ENCODE measurements at places on chromosomes 4 and X.
A peak's percentile ranks its signal among the peaks of the same experiment; 100 is the strongest.

DNA sequence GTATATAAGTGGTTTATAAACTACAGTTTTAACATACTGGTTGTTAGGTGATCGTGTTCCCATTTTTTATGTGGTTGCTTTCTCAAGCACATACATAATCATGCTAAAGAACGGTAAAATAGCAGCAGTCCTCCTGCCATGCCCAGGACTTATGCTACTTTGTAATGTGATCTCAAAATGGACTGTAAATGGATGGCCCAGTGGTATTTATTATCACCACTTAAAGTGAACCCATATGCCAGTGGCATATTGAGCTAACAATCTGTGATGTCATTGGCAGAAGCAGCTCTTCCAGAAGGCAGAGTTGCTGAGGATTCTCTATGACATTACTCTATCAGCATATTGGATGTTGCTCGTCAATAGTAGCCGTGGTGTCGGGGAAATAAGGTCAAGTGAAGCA, 28.6 kb downstream of the ANK2 start:
- DNase-seq: no peak

DNA sequence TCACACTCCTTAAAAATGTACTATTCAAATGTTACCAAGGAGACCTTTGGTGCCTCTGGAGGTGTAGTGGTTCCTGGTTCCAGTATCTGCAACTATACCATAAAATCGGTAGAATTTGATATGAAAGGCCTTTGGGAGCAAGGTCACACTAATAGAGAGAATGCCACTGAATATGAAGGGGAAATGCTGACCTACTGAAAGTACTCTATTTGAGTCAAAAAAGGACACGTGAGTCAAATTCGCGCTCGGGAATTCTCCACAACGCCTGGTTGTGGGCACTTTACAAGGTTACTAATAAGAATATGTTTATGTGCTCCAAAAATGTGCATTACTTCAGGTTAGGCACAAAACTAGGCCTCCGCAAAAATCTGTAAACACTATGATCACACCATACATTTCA, 39.5 kb upstream of the RELL1 start:
- no peak for DNase-seq

DNA sequence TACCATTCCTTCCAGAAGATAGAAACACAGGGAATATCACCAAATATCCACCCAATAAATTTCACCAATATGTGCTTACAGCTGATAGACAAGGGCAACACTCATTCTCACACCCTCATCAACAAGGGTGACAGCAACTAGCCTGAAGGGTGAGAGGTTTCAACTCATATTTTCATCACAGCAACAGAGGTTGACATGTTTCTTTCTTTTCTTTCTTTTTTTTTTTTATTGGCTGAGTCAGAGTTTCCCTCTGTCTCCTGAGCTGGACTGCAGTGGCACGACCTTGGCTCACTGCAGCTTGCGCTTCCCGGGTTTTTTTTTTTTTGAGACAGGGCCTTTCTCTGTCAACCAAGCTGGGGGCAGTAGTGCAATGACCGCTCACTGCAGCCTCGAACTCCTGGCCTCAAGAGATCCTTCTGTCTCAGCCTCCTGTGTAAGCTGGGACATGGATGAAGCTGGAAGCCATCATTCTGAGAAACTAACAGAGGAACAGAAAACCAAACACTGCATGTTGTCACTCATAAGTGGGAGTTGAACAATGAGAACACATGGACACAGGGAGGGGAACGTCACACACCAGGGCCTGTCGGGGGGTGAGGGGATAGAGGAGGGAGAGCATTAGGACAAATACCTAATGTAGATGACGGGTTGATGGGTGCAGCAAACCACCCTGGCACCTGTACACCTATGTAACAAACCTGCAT, 27.5 kb upstream of the ASMTL start:
- DNase-seq: no peak

DNA sequence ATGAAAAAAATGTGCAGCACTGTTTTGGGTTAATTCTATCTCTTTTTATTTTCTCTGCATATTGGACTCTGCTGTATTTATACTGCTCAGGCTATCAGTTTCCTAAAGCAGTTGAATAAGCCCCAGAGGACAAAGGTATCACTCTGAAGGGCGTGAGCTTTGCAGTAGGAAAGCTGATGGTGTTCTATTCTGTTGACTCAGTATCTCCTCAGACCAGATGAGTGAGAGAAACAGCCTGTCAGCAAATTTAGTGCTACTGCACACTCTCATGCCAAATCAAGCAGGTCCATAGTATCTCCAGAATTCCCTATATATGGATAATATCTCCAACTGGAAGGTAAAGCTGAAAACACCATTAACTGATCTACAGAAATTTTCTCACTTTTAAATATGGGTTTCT, 132.3 kb upstream of the UGT8 start:
- DNase-seq: no peak

DNA sequence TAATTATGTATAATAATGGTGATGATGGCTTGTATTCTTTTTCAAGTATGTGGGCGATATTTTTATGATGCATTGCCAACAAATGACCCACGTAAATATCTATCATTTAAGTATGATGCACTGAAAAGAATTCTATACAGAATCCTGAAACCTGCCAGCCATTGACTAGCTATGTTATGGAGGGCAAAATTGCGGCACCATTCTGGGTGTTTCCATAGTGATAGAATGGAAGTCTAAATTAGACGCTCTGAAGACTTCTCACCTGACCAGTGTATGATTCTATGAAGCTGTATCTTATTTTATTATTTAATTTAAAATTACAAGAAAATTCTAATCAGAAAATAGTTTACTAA, 677 bp upstream of the CENPC start:
- DNase-seq: no peak

- no peak for DNase-seq
Observed at GRCh38 chrX:103877571-103877970, 45.5 kb upstream of the RAB9B start.

- no peak for DNase-seq
Observed at GRCh38 chrX:47484885-47485284, 1.9 kb upstream of the ZNF41 start.

- no peak for DNase-seq
Observed at GRCh38 chr4:10599574-10599973, 85.0 kb downstream of the CLNK start.

DNA sequence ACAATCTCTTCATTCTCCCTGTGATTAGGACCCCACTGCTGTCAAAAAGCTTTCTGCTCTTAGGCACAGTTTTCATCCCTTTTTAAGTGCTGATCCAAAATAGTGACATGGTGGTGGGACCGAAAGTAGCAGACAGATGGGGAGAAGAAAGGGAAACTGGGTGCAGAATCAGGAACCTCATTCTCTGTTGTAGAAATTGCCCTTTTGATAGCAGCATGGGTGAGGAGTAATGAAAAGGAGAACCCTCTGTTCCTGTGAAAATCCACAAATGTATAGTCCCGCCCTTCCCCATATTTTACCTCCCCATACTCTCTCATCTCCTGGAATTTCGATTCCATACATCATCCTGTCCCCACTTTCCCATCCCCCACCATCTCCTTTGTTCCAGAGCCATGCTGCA, 126.5 kb downstream of the STIM2 start:
- no peak for DNase-seq

DNA sequence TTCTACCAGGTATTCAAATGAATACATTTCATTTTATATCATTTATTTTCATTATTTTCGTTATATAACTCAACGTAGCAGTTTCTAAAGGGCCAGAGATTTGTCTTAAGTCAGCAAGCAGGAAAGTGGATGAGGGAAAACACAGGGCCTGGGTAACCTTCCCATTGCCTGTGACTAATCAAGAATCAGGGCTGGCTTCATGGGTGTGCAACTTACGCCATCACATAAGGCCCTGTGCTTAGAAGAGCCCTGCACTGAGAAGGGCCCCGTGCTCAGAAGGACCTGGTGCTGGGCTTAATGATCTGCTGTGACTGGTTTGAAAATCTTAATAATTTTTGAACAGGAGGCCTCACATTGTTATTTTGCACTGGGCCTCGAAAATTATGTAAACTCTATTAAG, 65.4 kb upstream of the FAM9C start:
- DNase-seq: no peak

DNA sequence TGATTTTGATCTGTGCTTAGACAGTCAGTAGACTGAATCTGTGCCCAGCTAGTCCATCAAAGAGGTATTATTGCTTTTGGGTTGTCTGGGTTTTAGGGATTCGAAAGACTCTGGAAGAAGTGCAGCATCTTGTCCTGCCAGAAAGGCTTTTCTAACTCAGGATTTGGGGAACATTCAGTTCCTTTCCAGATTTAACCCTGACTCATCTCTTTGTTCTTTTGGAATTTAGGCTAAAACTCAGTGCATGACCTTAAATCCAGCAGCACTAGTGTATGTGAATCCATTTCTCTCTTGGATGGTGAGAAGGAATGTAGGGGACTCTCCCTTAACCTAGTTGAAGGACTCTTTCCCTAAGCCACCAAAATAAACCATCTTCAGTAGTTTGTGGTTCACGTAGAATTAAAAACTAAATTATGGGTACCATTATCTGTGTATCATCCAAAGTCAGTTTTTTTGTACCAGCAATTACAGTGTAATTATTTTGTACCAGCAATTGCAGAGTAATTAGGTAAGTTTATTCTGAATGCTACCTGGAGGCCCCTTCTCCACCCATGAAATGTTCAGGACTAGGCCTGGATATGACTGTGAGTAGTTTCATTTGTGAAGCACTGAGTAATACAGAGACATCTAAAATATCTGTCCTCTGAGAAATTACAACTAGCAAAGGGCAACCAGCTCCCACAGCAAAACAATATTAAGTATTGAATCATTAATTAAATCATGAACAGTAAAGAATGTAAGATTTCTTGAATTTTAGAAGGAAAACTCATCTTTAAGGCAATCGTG, 384.0 kb downstream of the TMA16 start:
- DNase-seq: no peak

GRCh38 chr4:140135529-140136088, 18.4 kb downstream of the MAML3 start:
- DNase-seq: no peak

GRCh38 chr4:106426069-106426468, 57.5 kb upstream of the GIMD1 start:
- no peak for DNase-seq

DNA sequence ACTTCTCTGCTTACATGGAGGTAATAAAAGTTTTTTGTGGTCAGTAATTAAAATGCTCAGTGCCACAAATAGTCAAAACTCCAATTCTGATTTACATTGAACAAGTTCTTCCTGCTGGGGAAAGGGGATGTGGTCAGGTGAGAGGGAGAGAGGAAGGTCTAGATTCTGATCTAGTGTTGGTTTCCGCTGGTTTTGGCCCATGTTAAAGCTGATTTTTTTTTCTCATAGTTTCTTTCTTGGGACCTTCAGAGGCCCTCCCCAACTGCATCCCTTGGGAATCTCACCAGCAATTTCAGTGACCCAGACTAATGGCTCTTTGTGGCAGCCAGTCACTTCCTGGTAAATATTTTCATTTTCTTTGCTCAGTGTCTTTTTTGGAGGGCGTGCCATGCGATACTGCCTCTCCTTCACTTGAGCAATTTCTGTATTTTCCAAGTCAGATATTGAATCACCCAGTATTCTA, 332.7 kb downstream of the RAPGEF2 start:
- no peak for DNase-seq

- DNase-seq: peak; percentile 0
Observed at GRCh38 chr4:46986922-46987638, 6.3 kb downstream of the GABRA4 start.

DNA sequence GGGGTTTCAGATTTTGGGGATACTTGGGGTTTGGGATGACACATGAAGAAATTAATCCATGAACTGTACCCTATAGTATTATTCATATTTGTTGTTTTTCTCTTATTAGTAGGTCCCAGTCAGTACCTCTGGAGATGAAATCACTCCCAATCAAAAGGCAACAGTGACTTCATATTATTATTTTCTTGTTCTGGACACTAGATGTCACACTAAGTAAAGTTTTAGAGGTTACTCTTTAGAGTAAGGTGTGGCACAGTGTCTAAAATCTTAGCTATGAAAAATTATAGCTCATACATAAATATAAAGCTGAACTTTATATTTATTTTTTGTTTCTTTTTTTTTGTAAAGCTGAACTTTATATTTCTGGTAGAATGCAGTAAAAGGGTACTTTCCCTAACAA, 35.1 kb downstream of the FAM114A1 start:
- DNase-seq: peak; percentile 58

GRCh38 chrX:154398668-154399526, 720 bp downstream of the RPL10 start:
- peak; percentile 62 for DNase-seq

- no peak for DNase-seq
Observed at GRCh38 chrX:104695593-104695992, 129.6 kb downstream of the IL1RAPL2 start.

- DNase-seq: no peak
Observed at GRCh38 chr4:10036807-10037342, 15.6 kb upstream of the SLC2A9 start.

DNA sequence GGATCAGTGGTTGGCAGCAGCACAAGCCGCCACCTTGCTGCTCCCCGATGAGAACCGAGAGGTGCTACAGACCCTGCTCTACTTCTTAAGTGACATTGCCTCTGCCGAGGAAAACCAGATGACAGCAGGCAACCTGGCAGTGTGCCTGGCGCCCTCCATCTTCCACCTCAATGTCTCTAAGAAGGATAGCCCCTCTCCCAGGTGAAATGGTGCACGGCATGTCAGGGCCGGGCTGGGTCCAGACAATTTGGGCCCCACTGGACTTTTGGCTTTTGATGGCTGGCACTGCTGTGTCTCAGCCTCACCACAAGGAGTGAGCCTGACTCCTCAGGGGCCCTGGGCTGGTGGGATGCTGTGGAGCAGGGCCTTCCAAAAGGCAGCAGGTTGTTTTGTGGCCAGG, 74.1 kb downstream of the STARD8 start:
- no peak for DNase-seq

DNA sequence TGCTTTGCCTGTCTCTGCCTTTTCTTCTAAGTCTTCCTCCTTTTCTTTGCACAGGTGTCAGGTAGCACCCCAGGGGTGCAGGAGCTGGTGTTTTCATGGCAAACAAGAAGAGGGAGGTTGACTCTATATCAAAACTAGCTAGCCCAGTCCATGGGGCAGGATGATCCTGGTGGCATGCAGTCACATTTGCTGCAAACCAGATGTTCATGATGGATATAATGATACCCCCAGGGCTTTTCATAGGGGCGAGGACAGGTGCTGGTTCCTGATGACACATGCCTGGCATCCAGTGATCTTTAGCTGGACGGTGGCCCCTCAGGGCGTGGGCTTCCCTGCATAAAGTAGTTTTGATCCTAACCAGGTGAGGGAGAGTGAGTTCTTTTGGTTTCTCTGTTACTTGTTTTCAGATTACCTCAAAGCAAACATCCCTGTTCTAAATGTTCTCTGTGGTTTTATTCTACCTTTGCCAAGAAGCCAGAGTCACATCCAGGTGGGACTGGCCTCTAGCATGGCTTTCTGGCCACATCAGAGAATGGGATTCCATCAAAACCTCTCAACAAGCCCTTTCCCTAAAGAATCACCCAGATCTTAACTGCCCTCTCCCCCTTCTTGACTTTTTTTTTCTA, 11.2 kb upstream of the UBA6 start:
- DNase-seq: no peak

- no peak for DNase-seq
Observed at GRCh38 chr4:184620212-184620867, 28.9 kb downstream of the CASP3 start.

- DNase-seq: no peak
Observed at GRCh38 chrX:130987241-130987640, 70.9 kb upstream of the ARHGAP36 start.

- no peak for DNase-seq
Observed at GRCh38 chrX:338281-338835, 19.8 kb upstream of the GTPBP6 start.
